ENCODE measurements at places on chromosomes 2 and 18.
A peak's percentile ranks its signal among the peaks of the same experiment; 100 is the strongest.

GRCh38 chr2:102025016-102025501 lies 33.3 kb downstream of the IL1R2 start:
- DNase-seq = no peak

DNA sequence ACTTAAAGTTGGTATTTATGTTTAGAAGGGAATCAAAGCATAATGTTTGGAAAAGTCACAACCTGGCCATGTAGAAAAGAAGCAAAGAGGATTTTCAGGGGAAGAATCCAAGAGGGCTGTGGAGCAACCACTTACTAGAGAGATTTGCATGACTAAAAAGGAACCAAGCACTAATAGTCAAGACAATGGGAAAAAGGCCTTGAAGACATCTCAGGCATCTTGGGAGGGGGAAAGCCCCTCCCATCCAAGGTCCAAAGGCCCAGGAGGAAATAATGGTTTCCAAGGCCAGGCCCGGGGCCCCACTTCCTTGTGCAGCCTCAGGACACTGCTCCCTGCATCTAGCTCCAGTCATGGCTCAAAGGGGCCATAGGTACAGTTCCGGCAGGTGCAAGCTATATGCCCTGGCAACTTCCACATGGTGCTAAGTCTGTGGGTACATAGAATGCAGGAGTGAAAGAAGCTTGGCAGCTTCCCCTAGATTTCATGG lies 128.1 kb downstream of the EIPR1 start:
- no peak for DNase-seq

DNA sequence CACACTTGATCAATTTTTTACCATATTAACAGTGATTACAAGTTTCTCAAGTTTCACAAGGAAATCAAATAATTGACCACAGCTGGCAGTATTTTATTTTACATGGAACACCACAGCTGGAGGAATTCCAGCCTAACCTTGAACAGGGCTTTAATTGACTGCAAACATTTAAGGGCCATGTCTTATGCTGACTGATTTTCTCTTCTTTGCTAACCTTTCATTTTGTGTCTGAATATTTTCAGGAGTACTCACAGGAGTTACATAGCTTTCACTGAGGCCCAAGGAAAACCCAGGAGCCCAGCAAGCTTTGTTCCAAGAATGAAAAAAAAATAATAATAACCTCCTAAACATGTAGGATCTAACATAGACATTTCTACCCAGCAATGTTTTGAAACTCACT lies 49.6 kb downstream of the FRZB start:
- DNase-seq = no peak

GRCh38 chr2:134919341-134920210 lies 954 bp downstream of the CCNT2 start:
- DNase-seq = peak; percentile 42

GRCh38 chr2:154720651-154721050 lies 22.2 kb downstream of the KCNJ3 start:
- no peak for DNase-seq

DNA sequence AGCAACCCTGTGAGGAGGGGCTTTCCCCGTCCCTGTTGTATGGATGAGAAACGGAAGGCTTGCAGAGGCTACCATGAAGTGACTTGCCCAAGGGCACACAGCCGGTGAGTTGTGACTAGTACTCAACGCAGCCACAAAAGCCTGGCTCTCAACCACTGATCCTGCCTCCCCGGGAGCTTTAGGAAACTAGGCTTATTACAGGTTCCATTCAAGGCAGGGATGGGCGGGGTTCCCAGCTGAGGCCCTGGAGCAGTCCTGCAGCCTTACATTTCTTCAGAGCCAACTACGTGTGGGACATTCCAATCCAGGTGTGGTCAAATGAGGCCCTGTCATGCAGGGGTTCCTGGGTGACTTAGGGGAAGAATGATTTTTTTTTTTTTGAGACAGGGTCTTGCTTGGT lies 59.6 kb downstream of the MEX3C start:
- no peak for DNase-seq

DNA sequence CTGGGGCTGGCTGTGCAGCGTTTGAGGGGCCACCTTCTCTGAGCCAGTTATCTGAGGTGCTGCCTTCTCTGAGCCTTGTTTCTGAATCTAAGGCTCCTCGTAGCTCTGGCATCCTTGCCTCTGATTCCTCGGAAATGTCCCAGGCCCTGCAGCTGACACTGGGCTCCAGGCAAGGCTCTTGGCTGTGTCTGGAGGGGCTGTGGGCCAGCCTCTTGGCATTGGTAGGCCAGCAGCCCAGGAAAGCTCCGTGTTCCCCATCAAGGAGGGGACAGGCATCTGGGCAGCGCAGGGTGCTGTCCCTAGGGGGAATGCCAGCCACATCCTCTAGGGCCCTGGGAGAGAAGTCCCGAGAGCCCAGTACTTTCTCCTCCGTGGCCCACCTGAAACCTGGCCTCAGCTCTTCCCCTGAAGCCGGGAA lies 40.7 kb upstream of the TAF1B start:
- no peak for DNase-seq

GRCh38 chr2:232993231-232993821 lies 19.7 kb downstream of the NGEF start:
- no peak for DNase-seq

- DNase-seq = no peak
Observed at GRCh38 chr2:121189661-121190381, 95.2 kb downstream of the TFCP2L1 start.

- no peak for DNase-seq
Observed at GRCh38 chr2:178450524-178450773, 526 bp downstream of the PRKRA start.

- peak; percentile 46 for DNase-seq
Observed at GRCh38 chr2:126634273-126634861, 21.6 kb upstream of the GYPC start.

DNA sequence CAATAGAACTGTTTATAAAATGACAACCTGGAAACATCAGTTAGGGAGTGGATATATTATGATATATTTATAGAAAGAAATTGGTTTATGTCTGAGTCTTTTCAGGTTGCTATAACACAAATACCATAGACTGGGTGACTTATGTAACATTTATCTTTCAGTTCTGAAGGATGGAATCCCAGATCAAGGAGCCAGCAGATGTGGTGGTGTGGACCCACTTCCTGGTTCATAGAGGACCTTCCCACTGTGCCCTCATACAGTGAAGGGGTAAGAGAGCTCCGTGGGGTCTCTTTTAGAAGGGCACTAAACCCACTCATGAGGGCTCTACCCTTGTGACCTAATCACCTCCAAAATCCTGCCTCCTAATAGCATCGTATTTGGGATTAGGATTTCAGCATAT lies 86.7 kb downstream of the BCL2 start:
- DNase-seq = no peak

GRCh38 chr2:216877085-216877484 lies 17.2 kb upstream of the TNP1 start:
- no peak for DNase-seq

- no peak for DNase-seq
Observed at GRCh38 chr2:231199219-231199618, 788 bp downstream of the ARMC9 start.

DNA sequence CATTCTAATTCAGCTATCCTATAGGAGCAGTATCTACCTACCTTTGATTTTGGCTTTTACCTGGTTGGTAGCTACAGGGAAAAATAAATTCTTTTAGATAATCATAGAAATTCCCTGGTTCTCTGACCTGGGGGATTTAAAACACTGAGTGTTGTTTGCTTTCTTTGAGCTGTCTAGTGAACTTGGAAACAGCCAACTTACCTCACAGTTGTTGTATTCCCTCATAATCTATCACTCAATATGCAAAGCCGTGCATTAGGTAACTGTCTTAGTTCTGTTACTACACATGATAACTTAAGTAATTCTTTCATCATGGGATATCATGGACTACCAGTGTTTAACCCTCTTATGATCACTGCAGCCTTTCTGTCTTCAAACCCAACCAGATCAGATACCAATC lies 127.8 kb downstream of the TTC27 start:
- DNase-seq = no peak

DNA sequence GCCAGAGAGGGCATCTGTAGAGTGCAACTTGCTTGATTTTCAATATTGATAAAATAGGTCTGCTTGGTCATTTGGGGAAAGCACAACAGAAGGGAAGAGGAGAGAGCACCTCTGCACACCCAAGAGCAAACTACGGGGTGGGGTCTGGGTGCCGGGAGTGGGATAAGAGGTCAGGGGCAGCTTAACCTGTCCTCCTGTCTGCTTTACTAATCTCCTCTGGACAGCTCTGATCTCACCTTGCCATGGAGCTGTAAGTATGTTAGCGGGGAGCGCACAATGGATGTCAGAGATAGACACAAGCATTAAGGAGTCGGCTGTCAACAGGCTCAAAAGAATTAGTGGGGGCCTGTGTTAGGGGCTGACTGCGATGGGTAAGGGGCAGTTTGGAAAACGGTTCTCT lies 328.7 kb downstream of the CYRIA start:
- no peak for DNase-seq

DNA sequence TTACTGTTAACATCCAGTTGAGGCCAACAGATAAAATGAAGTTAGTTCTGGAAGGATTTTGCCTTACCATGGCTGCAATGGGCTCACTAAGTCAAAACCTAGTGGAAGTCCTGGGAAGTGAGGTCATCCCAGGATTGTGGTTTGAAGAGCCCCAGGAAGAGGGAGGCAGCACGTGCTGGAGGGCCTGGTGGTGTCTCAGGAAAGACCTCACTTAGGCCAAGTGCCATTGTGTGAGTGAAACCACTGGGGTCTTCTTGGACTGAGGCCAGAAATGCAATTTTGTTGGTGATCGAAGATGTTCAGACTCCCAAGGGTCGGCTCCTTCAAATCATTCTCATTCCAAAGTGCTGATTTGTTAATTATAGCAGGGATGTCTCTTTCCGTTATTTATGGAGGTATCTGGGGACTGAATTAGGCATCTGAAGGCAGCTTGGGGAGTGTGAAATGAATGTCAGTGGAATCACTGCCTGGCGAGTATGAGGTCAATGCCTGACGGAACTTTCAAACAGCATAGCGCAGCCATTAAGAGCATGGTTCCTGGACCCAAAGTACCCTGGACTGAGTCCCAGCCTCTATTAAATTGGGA lies 60.0 kb downstream of the IL1R2 start:
- no peak for DNase-seq

GRCh38 chr18:399631-400135 lies 100.8 kb downstream of the COLEC12 start:
- DNase-seq = no peak

DNA sequence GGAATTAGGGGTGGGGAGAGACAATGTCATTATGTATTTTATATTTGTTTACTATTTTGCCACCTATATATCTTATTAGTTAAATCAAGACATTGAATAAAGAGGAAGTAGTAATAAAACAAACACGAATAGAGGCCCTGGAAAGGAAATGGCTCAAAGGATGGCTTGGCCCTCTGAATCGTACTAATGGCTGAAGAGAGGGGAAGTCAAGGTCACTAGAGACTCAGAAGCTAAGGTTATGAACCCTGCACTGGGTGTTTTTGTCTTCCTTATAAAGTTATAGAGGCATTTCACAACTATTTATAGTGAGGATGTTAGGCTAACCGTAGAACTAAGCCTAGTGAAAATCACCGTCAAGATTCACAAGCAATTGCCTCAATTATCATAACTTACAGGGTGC lies 685.9 kb downstream of the ARHGAP15 start:
- DNase-seq = no peak

- no peak for DNase-seq
Observed at GRCh38 chr2:83757329-83757728, 701.8 kb downstream of the SUCLG1 start.

- no peak for DNase-seq
Observed at GRCh38 chr2:189178726-189179569, 613 bp downstream of the COL5A2 start.

- no peak for DNase-seq
Observed at GRCh38 chr18:45349019-45349418, 266.3 kb upstream of the SLC14A2 start.

DNA sequence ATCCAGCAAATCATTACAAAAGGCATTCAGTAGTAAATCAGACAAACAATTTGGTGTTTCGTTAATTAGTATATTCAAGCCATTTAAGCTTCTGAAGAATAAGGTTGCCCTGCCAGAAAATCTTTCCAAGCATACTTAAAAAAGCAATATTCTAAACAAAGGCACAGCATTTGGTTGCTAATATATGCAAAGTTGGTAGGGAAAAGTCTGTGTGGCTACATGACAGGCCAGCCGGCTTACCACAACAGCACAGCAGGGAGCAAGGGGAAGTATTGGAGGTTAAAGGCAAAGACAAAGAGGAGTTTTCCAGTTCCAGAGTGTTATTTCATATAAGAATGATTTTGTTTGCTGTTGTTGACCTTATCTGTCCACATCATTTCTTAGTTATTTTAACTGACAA lies 282.3 kb downstream of the MBD5 start:
- no peak for DNase-seq

DNA sequence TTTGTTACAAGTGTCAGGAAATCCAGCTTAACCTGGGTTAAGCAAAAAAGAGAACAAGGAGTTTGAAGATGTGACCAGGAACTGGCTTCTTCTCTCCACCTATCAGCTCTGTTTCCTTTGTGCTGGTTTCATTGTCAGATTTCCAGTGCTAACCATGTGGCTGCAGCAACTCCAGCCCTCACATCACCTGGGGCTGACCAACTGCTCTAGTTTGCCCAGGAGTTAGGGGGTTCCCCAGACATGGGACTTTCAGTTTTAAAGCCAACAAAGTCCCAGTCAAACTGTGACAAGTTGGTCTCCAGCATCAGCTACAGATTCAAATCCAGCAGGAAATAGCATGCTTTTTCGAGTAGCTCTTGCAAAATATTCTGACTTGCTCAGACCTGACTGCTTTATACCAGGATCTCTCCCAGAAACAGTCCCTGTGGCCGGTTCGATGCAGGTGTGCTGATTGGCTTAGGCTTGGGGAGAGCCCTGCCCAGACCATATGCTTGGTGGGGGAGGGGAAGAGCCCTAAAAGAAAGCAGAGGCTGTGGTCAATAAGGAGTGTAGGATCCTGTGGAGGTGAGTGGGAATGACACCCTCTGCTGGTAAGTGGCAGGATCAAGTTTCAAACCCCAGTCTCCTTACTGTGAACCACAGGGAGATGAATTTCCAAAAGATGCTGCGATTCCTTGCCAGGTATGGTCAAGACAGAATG lies 49.5 kb downstream of the KCNE4 start:
- no peak for DNase-seq

DNA sequence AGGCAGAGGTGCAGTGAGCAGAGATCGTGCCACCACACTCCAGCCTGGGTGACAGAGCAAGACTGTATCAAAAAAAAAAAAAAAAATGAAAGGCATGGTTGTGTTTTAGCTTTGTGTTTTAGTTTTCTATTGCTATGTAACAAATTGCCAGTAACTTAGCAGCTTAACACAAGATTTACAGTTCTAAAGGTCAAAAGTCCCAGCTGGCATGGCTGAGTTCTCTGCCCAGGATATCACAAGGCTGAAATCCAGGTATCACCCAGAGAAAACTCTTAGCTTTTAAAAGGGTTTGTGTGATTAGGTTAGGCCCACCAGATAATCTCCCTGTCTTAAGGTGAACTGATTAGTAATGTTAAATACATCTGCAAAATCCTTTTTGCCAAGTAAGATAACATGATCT lies 107.7 kb upstream of the YPEL5 start:
- DNase-seq = no peak

- no peak for DNase-seq
Observed at GRCh38 chr2:168587307-168587706, 131.2 kb downstream of the CERS6 start.

DNA sequence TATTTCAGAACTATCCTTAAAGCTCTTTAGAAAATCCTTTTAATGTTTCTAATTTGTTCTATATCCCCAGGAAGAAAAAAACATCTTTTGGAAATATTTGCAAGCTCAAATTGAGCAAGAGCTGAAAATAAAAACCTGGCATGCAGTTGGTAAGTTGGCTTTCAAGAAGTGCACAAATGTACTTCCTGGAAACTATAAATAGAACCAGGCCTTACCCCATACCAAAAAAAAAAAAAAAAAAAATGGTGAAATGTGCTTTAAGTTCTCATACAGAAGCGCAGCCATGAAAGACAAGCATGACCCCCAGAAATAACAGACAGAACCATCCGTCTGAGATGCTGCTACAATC lies 178.5 kb downstream of the HDAC4 start:
- no peak for DNase-seq
